ENCODE measurements at places on chromosomes 12 and 14.

GRCh38 chr14:103871596-103872480, 24.5 kb upstream of the PPP1R13B start:
- DNase-seq: no peak

DNA sequence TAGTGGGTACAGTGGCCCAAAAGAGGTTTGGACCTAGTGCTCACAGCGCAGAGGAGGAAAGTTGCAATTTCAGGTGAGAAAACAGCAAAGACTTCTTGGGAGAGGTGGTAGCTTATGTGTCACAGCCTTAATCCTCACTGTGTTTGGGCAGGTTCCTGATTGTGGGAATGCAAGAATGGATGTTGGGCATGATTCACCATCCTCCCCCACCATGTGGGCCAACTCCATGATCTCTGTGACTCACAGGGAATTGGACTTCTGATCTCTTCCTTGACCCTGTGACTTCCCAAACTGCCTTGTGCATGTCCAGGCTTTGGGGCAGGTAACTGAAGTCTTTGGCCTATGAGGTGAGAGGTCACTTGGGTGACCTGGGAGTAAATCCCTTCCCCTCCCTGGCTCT, 1.8 kb upstream of the CHST11 start:
- no peak for DNase-seq

DNA sequence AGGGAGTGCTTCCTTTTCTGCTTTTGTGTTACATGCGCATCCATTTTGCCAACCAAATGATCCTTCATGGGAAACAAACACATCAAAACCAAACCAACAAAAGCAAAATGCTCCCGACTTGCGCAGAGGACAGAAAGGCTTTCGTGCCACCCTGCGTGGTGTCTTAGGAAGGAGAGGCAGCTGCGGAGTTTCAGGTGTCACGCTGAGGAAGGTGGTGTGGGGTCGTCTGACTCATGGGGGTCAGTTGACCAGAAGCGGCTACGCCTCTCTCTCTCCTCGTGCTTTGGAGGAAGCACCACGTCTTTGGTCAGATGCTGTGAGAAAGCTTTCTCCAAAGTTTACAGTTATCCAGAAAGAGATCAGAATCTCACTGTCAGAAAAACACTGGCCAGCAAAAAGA, 7.9 kb downstream of the EMP1 start:
- DNase-seq: no peak

DNA sequence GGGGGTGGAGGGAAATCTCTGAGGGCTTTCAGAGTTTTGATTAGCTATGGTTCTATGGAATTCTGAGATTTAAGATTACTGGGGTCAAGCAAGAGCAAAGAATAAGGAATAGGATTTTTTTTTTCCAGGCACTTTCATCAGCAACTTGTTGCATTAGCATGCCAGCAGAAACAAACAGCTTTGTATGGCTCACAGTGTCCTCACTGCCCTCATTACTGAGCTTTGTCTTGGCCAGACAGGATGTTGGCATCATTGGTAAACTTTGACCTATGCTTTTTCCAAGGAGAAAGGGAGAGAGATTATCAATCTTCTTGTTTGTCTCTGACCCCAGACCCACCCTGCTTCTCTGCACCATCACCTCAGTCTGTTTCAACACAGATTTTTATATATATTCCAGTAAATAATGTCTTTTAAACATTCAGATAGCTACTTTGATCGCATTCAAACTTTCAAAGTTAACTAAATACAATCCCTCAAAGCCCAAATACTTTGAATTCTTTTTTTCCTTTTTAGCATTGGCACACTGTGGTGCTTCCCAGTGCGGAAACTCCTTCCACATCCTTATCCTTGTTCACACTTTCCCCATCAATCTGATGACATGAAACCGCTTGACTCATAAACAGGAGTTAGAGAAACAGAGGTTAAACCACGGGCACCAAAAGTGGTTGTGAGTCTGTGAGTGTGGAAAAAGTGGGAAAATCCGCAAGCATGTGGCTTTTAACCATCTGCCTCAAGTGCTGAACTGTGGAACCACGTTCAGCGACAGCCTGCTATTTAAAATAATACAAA, 282.2 kb upstream of the FAR2 start:
- DNase-seq: no peak

- no peak for DNase-seq
Measured at GRCh38 chr12:44384136-44384535, 492.0 kb downstream of the NELL2 start.

- DNase-seq: no peak
Measured at GRCh38 chr14:104687601-104688504, 1.6 kb upstream of the INF2 start.

- no peak for DNase-seq
Measured at GRCh38 chr12:108768591-108769500, 37.5 kb upstream of the CORO1C start.

- DNase-seq: no peak
Measured at GRCh38 chr12:95715177-95715576, 75.4 kb downstream of the NTN4 start.

- no peak for DNase-seq
Measured at GRCh38 chr14:72404106-72404774, 472.0 kb downstream of the RGS6 start.

DNA sequence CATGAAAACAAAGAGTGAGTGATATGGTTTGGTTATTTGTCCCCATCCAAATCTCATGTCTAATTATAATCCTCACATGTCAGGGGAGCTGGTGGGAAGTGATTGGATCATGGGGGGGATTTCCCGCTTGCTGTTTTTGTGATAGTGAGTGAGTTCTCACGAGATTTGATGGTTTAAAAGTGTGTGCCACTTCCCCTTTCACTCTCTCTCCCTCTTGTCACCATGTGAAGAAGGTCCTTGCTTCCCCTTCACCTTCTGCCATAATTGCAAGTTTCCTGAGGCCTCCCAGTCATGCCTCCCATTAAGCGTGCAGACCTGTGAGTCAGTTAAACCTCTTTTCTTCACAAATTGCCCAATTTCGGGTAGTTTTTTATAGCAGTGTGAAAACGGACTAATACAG, 2.1 kb upstream of the ATXN7L3B start:
- no peak for DNase-seq

DNA sequence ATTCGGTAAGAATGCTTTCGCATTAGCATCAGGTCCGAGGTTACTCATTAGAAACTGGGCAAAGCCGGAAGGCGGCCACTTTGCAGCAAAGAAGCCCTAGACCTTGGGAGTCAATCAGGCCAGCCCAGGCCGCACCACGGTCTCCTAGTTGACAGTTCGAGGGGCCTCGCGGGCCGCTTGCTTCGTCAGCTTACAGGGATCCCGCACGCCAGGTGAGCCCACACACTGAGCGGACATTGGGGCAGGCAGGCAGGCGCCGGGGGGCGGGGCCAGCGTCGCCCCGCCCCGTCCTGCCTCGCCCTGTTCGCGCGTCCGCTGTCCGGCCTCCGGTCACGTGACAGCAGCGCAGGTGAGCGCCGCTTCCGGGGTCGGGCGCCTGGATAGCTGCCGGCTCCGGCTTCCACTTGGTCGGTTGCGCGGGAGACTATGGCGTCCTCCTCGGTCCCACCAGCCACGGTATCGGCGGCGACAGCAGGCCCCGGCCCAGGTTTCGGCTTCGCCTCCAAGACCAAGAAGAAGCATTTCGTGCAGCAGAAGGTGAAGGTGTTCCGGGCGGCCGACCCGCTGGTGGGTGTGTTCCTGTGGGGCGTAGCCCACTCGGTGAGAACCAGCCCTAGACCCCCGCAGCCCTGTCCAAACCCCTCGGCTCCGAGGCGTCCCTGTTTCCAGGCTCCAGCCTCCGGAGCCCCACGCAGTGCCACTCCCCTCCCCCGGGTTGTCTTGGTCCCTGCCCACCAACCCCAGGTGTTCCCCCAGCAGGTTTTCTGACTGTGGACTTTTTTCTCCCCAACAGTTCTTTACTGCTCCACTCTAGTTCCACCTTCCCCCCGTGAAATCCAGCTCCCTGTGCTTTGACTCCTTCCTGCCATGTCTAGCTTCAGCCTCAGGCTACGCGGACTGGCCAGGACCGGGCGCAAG, at the start of gene PIP4K2C:
TSS of gene PIP4K2C (plus strand) at position 329 of the 918 bp plus-strand sequence. CDS start at position 427, 98 bp downstream.
- peak; percentile 25 for DNase-seq

DNA sequence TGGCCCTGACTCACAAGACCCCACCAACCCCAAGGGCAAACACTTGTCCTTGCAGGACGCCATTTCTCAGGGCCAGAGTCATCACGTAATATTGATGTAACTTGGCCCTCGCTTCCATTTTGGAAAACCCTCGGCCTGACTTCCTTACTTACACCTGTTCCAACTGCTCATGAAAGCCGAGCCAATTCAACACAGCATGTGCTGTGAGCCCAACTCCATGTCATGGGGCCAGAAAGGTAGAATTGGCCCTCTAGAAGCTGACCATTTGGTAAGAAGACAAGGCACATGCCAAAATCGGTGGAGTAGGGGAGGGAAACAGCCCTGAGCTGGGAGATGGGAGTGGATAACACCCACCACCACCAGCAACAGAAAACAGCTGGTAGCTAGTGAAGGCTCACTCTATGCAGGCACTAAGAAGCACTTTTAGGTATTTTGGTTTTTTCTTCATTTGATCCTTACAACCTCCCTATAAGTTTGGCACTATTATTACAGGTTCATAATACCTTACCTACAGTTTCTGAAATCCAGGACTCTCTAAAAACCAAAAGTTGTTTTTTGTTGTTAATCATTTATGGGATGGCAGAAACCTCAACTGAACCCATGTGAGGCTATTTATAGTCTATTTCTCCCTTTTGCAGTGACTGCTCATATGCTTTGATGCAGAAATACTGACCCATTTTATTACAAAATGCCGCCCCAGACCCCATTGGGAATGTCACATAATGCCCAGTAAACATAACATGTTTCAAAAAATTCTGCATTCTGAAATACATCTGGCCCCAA, 6.5 kb downstream of the TTC7B start:
- no peak for DNase-seq

- DNase-seq: no peak
Measured at GRCh38 chr14:70893858-70894291, 13.4 kb upstream of the PCNX1 start.

DNA sequence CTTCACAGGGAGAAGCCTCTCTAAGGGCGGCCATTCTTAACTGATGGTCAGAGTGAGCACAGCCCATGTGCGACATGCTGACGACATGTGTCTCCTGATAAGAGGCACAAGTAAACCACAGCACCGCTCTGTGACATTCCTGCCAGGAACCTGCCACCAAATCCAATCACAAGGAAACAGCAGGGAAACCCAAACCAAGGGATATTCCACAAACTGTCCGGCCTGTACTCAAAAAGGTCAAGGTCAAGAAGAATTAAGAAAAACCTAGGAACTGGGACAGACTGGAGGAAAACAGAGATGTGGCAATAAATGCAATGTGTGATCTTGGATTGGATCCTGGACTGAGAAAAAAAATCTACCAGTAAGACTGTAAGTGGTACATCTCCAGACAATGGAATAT, 91.9 kb downstream of the SYNE3 start:
- no peak for DNase-seq

DNA sequence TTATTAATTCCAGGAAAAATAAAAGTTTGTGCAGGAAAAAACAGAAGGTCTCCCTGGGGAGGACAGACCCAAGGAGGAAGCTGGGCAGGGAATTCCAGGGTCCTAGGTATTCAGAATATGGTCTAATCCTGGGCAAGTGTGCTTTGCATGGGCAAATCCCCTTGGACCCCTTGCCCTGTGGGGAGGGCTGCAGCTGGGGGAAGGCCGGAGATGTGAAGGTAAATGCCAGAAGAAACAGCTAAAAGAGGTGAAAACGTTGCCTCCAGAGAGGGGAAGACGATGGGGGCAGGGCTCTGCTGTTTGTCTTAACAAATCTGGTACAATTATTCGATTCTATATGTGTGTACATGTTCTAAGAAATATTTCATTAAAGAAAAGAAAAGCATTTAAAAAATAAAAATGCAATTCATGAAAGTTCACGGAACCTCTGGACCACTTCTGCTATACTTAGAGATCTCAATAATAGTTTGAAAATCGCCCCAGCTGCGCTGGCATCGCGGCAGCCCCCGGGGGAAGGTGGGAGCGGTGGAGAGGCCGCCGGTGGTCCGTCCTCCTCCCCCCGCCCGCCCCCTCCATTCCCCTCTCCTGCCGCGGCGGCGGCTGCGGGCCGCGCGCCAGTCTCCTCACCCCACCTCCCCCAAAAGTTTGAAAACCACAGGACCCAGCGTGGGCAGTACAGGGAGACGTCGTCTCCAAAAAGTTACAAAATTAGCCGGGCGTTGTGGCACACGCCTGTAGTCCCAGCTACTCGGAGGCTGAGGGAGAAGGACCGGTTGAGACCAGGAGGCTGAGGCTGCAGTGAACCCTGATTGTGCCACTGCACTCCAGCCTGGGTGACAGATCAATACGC, 1.5 kb upstream of the PRPF40B start:
- DNase-seq: no peak

DNA sequence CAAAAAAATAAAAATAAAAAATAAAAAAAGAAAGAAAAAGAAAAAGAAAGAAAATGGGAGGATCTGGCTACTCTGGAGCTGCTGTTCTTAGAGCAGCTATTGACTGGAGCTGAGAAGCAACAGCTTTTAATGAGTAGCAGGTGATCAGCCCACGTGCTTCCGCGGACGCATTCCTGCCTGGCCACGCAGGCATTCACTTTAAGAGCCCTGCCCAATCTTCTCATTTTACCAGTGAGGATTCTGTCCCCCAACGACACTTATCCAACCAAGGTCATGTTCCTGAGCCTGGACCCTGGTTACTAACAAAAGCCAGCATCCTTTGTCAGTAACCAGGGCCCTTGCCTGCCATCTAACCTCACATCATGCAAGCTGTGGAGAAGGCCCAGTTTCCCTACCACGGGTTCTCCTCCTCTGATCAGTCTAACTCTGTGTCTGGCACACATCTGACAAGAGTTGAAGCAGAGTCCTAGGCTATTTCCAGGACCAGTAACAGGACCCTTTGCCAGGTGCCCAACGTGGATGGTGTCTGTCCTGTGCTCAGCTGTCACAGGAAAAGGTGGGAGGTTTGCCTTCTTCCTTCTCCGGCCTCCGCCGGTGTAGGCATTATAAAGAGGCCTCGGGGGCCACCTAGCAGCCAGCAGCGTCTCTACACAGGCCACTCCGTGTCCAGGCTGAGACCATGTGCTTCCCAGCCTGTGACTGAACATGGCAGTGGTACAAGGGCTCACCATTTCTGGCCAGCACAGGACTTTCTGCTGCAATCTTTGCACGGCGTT, 60.9 kb upstream of the GPATCH2L start:
- DNase-seq: no peak

DNA sequence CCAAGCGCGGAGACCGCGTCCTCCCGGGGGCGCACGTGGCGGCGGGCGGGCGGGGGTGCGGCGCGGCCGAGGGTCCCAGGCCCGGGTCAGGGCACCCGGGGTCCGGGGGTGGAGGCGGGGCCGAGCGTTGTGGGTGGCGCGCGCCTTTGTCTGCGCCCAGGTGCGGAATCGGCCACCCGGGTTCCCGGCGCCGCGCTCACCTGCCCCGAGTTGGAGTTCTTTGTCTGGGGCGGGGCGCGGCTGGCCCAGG, 50.1 kb downstream of the LRCOL1 start:
- no peak for DNase-seq

Measured in GDM1 (cell line).